Left hindlimb (tissue), 1 donor: ENCODE measurements at places on chromosomes 12 and 14.
A peak's percentile ranks its signal among the peaks of the same experiment; 100 is the strongest.

DNA sequence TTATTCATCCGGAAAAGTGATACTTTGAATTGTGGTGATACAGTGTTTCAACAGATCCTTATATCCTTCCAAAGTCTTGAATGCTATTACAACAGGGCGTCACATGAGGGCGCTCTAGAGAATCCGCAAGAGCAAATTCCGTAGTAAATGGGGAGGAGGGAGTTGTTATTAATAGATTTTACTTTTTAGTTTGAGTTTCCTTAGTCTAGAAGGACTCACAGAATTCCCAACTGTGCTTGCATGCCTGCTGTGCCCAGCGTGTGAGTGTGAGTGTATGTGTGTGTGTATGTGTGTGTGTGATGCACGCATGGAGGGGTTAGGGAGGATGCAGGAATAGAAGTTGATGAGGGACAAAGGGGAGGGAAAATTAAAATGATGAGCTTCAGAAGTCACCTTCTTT, 375.3 kb downstream of the C12orf75 start:
- peak; percentile 55 for DNase-seq

- DNase-seq, result no peak
These were observed 8.8 kb upstream of the PHC1 start for GRCh38 chr12:8905546-8905945.

DNA sequence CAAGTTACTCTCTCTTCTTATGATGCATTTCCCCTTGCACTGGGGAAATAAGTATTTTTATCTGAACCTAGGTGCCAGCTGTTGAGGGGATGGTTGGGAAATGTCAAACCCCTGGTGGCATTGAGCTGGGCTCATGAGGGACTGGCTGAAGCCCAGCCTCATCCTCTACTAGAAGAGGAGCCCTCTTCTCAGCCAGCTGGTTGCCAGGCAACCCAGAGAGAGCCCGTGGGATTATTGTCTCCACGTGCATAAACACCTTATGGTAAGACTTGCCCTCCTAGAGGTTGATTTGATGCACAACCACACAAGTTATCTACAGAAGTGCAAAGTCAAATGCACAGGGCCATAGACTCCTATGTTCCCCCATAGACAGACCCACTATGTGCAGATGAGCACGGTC, 89.8 kb downstream of the WSCD2 start:
- DNase-seq, result no peak

DNA sequence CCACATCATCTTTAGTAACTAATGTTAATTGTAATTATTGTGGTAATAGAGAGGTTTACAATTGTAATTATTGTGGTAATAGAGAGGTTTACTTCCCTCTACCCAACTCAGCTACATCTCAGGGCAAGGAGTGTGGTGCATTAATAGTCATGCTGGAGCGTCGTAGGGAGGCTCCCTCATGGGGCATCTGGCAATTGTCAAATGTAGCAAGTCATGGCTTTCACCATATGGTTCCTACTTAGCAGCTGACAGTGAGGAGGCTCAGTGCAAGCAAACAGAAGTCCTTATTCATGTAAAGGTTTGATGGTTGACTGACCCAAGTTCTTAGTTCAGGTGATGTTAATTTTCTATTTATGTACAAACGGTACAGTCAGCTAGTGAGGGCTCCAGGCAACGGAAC, 1012.0 kb downstream of the FLRT2 start:
- no peak for DNase-seq

- DNase-seq, result no peak
These were observed 121.4 kb downstream of the AACS start for GRCh38 chr12:125186471-125187147.

- no peak for DNase-seq
These were observed 6.8 kb downstream of the ACAD10 start for GRCh38 chr12:111692575-111693210.

GRCh38 chr12:45547132-45547531, 182.4 kb upstream of the ARID2 start:
- DNase-seq, result no peak
